NCI-H2227 treated with DMSO at 0.1 percent for 48 hours (cell line): ENCODE measurements at places on chromosomes 13 and 19.

DNA sequence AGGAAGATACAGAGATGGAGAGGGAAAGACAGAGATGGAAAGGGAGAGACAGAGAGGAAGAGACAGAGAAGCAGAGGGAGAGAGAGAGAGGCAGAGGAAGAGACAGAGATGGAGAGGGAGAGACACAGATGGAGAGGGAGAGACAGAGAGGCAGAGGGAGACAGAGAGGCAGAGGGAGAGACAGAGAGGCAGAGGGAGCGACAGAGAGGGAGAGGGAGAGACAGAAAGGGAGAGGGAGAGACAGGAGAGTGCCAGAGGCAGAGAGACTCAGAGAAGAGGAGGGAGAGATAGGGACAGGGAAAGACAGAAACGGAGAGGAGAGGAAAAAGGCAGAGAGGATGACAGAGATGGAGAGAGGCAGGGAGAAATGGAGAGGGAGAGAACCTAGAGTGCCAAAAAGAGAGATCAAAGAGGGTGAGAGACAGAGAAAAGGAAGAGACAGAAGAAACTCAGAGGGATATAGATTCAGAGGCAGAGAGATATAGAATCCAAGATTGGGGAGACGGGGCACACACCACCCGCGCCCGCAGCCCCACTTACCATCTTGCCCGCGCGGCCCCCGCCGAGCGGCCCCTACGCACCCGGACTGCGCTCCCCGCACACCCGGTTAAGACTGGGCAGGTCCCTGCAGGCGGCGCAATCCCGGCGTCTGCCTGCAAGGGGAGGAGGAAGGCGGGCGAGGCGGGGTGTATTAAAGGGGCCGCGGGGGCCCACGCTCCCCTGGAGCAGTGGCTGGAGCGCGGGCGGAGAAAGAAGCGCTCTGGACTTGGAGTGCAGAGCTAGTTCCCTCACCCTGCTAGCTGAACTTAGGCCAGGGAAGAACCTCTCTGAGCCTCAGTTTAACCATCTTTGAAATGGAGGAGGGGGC is 10.7 kb downstream of the TM6SF2 start:
- DNase-seq, result no peak

- DNase-seq, result no peak
Measured at GRCh38 chr13:30721936-30722335, 13.4 kb upstream of the ALOX5AP start.

DNA sequence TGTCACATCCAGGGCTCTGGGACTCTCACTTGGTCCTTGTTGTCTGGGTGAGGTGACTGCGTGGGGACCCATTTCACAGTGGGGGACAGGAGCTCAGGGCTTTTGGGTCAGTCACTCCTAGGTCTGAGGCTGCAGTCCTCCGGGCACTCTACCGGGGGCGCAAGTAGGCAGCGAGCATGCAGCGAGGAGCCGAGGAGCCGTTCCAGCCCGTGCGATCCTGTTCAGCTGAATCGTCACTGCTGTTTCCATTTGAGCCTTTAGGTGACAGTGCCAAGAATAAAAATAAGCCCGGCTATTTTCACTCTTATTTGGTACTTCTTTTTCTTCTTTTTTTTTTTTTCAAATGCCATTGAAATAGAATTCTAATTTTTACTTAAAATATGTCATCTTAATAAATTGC is 126.5 kb downstream of the ZNF536 start:
- DNase-seq, result no peak

DNA sequence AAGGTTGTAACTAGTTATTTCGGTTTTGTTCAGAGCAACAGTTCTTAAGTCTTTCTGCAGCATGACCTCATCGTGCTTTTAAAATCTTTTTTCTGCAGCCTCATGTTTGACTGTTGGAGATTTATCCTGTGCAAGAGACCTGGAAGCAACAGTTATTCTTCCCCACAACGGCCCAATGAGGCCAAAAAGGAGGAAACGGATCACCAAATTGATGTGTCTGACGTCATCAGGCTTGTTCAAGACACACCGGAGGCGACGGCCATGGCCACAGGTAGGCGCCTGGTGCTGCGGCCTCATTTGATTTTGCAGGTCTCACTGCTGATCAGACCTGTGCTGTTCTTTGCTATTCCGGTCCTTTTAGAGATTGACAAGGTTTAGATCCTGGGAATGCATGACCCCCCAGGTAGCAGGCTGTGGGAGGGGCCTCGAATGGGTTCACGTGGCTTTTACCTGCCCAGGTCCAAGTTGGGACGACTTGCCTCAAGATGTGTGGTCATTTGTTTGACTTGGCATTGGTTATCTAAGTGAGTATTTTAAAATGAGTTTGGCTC is 66.8 kb upstream of the MCF2L start:
- no peak for DNase-seq

DNA sequence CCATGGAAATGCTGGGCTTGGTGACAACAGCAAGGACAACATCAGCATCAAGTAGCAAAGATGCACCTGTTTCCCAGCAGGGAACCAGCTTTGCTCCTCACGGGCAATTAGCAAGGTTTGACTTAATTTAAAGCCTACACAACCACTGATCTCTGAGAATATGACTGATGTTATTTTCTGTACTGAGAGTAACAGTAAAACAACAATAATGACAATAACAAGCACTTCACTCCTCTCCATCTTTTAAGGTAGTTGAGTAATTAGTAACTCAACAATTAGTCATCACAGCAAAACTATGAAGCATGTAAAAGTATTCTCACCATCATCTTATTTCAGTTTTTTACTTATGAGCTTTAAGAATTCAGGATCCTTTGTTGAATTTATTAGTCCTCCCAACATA is 37.3 kb downstream of the ENOX1 start:
- no peak for DNase-seq

DNA sequence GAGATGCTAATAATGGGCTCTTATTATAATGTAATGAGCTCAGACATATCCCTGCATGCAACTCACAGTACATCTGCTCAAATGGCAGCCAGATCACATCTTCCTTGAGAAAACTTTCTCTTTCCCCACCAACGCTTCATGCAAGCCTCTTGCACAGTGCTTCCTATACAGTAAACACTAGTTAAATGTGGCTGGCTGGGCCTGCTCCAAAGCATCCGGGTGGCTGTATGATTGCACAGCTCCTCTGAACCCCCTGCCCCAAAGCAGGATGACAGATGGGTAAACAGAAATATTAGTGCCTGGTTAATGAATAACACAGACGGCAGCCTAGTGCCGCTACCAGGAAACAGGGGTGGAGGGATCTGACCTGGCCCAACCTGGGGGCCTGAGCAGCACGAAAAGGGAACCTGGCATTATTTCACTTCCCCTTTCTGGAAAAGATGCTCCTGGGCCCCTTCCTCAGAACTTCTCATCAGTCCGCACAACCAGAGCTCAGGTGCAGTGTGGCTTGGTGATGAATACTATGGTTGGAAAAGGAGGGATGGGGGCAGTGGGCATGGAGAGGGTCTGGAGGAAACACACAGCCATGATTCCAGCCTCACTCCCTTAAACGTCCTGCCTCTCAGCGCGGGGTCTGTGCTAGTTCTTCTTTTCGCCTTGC is 10.8 kb downstream of the FFAR2 start:
- no peak for DNase-seq

DNA sequence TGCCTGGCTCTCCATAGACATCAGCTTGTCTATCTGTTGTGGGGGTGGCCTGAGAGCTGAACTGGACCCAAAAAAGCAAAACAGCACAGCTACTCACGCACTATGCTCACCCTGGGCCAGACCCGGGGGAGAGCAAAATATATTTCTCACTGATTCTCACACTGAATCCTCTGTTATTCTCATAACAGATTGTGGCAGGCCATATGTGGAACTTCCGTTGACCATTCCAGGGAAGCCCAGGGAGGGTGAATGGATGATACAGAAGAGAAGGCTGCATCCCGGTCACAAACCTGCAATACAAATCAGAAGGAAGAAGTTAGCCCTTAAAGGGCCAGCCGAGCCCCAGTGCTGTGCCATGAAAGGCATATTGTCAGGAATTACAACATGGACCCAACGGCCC is 362.5 kb downstream of the ZNF536 start:
- DNase-seq, result no peak

DNA sequence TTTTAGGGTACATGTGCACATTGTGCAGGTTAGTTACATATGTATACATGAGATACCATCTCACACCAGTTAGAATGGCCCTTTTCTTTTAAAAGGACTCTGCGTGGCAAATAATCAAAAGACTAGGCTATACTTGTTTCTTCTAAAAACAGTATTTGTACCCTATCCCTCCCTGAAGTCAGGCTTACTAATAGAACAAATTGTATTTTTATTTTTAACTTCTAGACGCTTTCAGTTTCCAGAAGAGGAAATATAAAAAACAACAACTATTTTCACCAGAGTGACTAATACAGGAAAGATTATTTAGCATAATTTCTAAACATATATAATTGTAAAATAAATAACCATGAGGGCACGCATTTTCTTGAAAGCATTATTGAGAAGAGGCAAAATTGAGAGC is 83.6 kb downstream of the ITGBL1 start:
- no peak for DNase-seq

- no peak for DNase-seq
Measured at GRCh38 chr13:72662548-72662947, 64.9 kb downstream of the MZT1 start.

GRCh38 chr19:30895946-30896345 is 453.3 kb downstream of the TSHZ3 start:
- DNase-seq, result no peak

GRCh38 chr13:92640936-92641335 is 585.7 kb upstream of the GPC6 start:
- no peak for DNase-seq

DNA sequence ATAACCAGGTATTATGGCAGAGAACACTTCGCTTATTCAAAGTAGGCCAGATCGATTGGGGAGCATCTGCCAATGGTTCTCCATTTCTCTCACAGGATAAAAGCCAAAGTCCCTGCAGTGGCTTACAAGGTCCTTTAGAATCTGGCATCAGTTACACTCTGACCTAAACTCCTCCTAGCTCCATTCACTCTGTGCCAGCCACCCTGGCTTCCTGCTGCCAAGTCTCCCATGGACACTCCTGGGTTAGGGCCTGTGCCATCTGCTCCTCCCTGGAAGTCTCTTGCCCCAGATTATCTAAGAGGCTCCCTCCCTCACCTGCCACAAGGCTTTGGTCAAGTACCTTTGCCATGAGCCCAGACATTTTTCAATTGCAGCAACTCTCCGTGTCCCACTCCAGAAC is 649.2 kb downstream of the DACH1 start:
- DNase-seq, result no peak

DNA sequence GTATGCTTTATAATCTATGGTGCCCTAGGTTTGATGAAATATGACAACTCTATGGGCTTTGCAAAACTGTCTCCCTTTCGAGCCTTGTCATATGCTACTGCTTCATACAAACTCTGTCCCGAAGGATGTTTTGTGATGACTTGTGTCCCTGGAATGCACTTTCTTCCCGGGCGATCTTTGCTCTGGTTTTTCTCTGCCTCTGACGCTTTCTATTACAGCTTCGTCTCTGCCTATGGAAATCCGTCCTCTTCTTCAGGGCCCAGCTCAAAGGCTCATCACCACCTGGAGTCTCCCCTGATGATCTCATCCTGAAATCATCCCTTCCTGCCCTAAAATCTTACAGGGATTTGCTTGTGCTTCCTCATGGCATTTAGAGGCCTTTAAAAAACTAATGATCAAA is 191.5 kb upstream of the KL start:
- DNase-seq, result no peak

DNA sequence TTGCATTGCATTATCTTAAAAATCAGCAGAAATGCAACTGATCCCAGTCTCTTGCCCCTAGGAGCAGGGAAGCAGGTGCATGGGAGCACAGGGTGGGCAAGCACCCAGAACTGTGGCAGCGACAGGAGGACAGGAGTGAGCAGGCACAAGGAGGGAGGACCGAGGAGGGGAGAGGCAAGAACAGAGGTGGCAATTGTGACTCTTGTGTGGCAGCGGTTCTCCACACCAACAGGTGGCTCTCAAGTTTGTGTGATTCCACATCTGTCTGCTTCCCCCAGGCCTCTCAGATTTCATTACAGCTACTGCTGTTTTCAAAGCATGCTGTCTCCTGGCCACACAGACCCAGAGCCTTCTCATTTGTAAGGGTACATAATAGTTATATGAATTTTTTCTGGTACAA is 108.5 kb downstream of the STK24 start:
- no peak for DNase-seq

DNA sequence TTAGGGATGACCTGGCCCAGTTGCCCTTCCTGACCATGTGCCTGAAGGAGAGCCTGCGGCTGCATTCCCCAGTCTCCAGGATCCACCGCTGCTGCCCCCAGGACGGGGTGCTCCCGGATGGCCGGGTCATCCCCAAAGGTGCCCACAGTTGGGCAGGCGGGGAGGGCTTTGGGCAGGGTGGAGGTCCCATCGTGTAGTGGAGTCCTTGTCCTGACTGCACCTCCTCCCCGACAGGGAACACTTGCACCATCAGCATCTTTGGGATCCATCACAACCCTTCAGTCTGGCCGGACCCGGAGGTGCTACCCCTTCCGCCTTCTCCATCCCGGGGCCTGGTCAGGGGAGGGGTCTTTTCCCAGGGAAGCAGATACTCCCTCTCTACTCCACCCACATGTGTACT is 31.7 kb upstream of the CYP4F8 start:
- DNase-seq, result no peak

- DNase-seq, result no peak
Measured at GRCh38 chr13:50070186-50070585, 54.9 kb downstream of the KCNRG start.

DNA sequence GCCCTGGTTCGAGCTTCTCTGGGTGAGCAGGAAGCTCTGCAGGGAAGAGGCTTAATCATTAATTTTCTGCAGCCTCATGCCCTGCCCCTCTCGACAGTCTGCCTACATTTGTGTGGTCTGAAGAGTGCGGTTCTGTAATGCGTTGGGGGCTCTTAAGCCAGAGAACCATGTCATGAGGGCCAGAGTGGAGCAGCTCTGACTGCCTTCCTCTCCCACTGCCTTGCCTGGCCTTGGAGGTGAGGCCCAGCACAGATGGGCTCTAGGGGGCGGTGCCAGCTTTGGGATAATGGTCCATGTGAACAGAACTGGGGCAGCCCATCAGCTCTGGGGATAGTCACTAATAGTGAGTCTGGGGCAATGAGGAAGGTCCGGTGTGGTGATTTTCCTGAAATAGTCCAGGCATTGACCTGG is 5.7 kb downstream of the FGF9 start:
- no peak for DNase-seq

- no peak for DNase-seq
Measured at GRCh38 chr19:57947088-57947418, 453 bp downstream of the ZNF256 start.

GRCh38 chr13:46683676-46684260 is 113.2 kb downstream of the ESD start:
- DNase-seq, result no peak

GRCh38 chr19:35349614-35350521 is 2.2 kb downstream of the FFAR1 start:
- no peak for DNase-seq

DNA sequence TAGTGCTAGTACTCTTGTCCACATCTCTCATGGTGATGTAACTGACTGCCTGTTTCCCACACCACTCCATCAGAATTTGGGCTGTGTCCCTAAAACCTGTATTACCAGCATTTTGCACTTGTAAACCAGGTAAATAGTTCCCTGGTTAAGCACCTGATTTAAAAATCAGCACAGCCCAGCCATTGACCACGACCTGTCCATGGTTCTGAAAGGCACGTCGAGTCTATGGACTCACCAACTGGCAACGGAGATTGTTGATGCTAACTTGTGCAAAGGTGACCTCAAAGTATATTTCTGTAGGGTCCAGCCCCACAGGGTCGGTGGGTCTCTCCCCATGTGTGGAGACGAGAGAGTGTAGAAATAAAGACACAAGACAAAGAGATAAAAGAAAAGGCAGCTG is 46.7 kb upstream of the ZNF835 start:
- no peak for DNase-seq
